Heart left ventricle (tissue), 16 donors: ENCODE measurements at places on chromosomes 7 and 10. TPM values are rescaled to one million over a fixed set of nuclear protein-coding genes. Genes with fewer than 3 reads are reported as not detected.

The SEM1 gene
- 157 TPM for polyA plus RNA-seq

The INSYN2A gene
- polyA plus RNA-seq, result 0.01 TPM

The GBX1 gene
- not detected for polyA plus RNA-seq

The TMEM139 gene
- 23.5 TPM for polyA plus RNA-seq

The CELF2 gene
- polyA plus RNA-seq, result 14.2 TPM

The SPOCK2 gene
- polyA plus RNA-seq, result 16.6 TPM

The NUB1 gene
- polyA plus RNA-seq, result 22.6 TPM

The SLC26A3 gene
- 0.10 TPM for polyA plus RNA-seq

GRCh38 chr10:50470798-50471582 lies 152.8 kb downstream of the SGMS1 start:
- no peak overlapping the region for H3K4me3 ChIP-seq
- no peak for DNase-seq
- H3K27ac ChIP-seq, result no peak overlapping the region
- peaks cover 11% of the 10 kb centered on the region for H3K4me1 ChIP-seq
- H3K27me3 ChIP-seq, result no peaks in the 10 kb centered on the region
- no peaks in the 10 kb centered on the region for H3K36me3 ChIP-seq

DNA sequence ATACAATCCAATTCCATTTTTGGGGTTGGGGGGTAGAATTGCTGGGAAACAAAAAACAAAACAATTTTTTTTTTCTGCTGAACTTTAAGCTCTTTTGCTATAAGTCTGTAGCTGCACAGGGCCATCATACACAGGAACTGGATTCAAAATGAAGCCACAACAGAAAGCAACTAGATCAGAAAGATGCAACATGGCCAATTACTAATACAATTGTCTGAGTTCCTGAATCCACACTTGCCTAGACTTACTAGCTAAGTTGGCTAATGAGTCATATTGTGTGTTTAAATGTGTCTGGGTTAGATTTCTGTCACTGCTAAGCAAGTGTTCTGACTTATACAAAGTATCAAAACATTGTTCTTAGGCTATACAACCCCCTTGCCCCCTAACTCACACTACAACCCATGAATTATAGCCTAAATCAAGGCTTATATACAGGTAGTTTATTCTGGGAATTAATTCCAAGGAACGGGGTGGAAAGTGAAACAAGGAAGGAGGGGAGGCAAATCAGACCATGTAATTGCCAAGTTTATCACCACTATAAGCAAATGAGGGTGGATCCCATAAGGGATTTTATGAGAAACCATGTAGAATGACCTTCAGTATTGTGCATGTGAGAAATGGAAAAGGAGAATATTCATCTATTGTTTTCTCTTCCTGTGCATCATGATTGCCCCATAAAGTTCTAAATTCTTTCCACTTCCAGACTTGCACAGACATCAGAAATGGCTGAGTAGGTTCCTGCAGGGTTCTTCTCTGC lies 337.9 kb upstream of the SORCS1 start:
- H3K4me3 ChIP-seq, result no peak overlapping the region
- H3K27ac ChIP-seq, result no peak overlapping the region
- H3K36me3 ChIP-seq, result no peaks in the 10 kb centered on the region
- H3K27me3 ChIP-seq, result no peaks in the 10 kb centered on the region
- DNase-seq, result no peak
- no peaks in the 10 kb centered on the region for H3K4me1 ChIP-seq

- no peak for DNase-seq
- no peak overlapping the region for H3K4me3 ChIP-seq
- H3K27me3 ChIP-seq, result no peaks in the 10 kb centered on the region
- H3K27ac ChIP-seq, result no peak overlapping the region
Observed at GRCh38 chr10:50846753-50847152, 38.7 kb downstream of the A1CF start.

- no peak overlapping the region for H3K4me3 ChIP-seq
- no peaks in the 10 kb centered on the region for H3K4me1 ChIP-seq
- H3K27me3 ChIP-seq, result peaks cover 33% of the 10 kb centered on the region
- no peaks in the 10 kb centered on the region for H3K36me3 ChIP-seq
- DNase-seq, result no peak
- H3K27ac ChIP-seq, result no peak overlapping the region
Observed at GRCh38 chr7:1401011-1401410, 58.3 kb downstream of the MICALL2 start.

DNA sequence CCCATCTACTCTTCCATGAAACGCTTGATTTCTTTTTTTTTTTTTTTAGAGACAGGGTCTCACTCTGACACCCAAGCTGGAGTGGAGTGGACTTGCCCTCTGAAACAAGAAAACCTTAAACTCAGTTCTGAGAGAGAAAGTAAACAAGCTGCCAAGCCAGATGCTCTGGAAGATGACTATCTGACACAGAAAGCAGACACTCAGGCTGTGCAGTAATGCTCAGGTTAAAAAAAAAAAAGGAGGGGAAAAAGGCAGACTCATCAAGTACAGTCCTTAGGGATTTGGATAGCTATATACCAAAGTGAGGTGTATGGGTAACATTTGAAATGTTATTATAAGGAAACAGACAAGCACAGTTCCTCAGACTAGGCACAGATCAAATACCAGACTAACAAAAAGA lies 80.5 kb downstream of the IDE start:
- peaks cover 84% of the 10 kb centered on the region for H3K36me3 ChIP-seq
- H3K4me1 ChIP-seq, result no peaks in the 10 kb centered on the region
- no peak overlapping the region for H3K4me3 ChIP-seq
- no peak for DNase-seq

- no peak overlapping the region for H3K4me3 ChIP-seq
- H3K36me3 ChIP-seq, result no peaks in the 10 kb centered on the region
- no peaks in the 10 kb centered on the region for H3K4me1 ChIP-seq
- no peak for DNase-seq
- H3K27me3 ChIP-seq, result no peaks in the 10 kb centered on the region
Observed at GRCh38 chr7:91233212-91233611, 31.0 kb upstream of the FZD1 start.

- H3K27me3 ChIP-seq, result no peaks in the 10 kb centered on the region
- DNase-seq, result no peak
- no peaks in the 10 kb centered on the region for H3K36me3 ChIP-seq
- H3K4me1 ChIP-seq, result no peaks in the 10 kb centered on the region
Observed at GRCh38 chr7:105742787-105743186, 133.6 kb downstream of the ATXN7L1 start.

GRCh38 chr7:114341648-114342047 lies 73.0 kb upstream of the FOXP2 start:
- H3K27me3 ChIP-seq, result no peaks in the 10 kb centered on the region
- no peak overlapping the region for H3K27ac ChIP-seq
- H3K36me3 ChIP-seq, result no peaks in the 10 kb centered on the region
- no peak for DNase-seq
- no peaks in the 10 kb centered on the region for H3K4me1 ChIP-seq
